CD4-positive, alpha-beta T cell (primary cell): ENCODE measurements at places on chromosomes 1 and 21.
A peak's percentile ranks its signal among the peaks of the same experiment; 100 is the strongest.

- DNase-seq = no peak
Measured at GRCh38 chr1:240484804-240485443, 127.0 kb downstream of the GREM2 start.

DNA sequence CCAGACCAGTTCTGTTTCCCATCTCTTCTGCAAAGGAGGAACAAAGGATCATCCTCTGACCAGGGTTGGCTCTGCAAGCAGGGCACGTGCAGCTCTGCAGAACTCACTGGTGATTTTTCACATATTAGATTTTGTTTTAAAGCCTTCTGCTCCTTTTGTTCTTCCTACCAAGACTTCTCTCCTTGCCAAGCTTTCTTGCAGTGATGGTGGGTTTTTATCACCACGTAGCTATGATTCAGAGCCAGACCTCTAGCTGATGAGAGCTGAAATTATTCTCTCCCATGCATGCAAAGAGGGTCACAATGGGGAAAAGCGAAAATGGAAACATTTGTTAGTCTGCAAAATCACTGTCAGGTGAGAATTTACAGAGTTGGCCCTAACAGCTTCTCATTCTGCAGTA is 225.2 kb downstream of the KCNH1 start:
- no peak for DNase-seq

DNA sequence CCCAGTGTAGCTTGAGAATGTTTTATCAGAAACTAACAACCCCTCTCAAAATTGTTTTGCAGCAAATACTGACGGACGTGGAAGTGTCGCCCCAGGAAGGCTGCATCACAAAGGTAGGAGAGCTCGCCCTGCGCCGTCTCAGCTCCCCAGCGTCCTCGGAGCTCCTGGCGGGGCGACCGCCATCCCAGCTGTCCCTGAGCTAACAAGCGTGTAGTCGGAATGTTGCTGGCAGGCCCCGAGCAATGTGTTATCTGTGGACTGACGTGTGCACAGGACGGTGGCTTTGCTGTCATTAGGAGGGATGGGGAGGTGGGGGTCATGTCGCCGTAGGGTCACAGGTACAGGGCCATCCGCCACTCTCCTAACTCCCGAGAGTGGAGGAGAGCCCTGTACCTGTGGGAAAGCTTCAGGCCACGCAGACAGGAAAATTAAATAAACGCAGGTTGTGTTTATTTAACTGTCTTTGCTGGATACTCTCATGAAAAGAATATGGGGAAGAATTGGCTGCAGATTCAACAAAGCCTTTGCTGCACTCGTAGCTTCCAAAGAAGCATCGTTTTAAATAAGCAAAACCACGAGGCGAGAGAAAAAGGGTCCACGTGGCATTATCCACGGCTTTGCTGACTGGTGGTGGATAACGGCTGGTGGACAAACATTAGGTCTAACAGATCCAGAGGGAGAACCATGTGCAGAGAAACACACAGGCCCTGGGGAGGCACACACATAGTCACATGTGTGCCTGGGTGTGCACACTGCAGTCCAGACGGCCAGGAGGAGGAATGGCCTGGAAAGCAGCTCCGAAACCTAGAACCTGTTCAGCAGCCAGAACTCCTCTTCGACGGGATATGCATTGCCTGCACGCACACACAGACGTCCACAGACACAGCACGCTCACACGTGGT is 175.3 kb downstream of the PRDM16 start:
- no peak for DNase-seq

- DNase-seq = no peak
Measured at GRCh38 chr1:239383714-239384113, 2.7 kb upstream of the CHRM3 start.

- no peak for DNase-seq
Measured at GRCh38 chr1:247294282-247294681, 37.4 kb downstream of the ZNF496 start.

- DNase-seq = no peak
Measured at GRCh38 chr1:43968348-43968948, 1.4 kb upstream of the DPH2 start.

- DNase-seq = no peak
Measured at GRCh38 chr1:244749230-244750016, 86.0 kb upstream of the COX20 start.

- no peak for DNase-seq
Measured at GRCh38 chr1:221759436-221759835, 17.5 kb upstream of the DUSP10 start.

DNA sequence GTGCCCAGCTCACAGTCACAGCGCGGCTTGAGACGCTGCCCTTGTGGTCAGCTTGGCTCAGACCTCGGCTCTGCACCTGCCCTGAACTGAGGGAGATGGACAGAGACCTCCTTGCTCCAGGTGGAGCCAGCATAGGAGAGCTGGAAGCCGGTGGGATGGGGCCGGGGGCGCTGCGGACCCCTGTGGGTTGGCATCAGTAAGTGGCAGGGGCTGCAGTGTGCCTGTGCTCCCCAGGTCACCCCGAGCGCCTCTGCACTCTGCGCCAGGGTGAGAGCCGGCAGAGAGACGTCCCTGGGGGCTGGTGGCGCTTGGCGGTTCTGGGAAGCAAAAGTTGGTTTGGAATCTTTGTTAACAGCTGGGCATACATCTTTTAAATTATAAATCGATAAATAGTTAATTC is 105.6 kb upstream of the TTC34 start:
- no peak for DNase-seq

GRCh38 chr1:52323731-52324130 is 42.3 kb downstream of the CC2D1B start:
- no peak for DNase-seq

- no peak for DNase-seq
Measured at GRCh38 chr1:65264197-65264929, 45.0 kb upstream of the DNAJC6 start.

DNA sequence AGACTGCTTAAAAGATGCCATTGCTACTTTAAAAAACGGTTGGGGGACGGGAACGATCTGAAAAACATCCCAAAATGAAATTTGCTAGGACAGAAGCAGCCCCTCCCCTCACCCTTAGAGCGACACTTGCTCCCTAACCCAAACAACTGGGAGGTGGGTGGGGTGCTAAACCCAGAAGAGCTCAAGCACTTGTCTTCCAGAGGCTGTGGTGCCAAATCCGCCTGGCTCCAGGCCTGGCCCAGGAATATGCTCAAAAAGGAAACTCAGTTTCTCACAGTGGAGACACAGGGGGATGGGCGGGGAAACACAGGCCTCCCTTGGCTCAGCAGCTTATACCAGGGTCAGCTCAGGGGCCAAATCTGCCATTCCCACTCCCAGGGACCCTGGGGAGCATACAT is 644 bp upstream of the PBXIP1 start:
- DNase-seq = no peak

GRCh38 chr1:69824932-69825331 is 257.2 kb downstream of the LRRC7 start:
- no peak for DNase-seq

- DNase-seq = no peak
Measured at GRCh38 chr1:188489336-188490112, 1660.8 kb downstream of the PLA2G4A start.

DNA sequence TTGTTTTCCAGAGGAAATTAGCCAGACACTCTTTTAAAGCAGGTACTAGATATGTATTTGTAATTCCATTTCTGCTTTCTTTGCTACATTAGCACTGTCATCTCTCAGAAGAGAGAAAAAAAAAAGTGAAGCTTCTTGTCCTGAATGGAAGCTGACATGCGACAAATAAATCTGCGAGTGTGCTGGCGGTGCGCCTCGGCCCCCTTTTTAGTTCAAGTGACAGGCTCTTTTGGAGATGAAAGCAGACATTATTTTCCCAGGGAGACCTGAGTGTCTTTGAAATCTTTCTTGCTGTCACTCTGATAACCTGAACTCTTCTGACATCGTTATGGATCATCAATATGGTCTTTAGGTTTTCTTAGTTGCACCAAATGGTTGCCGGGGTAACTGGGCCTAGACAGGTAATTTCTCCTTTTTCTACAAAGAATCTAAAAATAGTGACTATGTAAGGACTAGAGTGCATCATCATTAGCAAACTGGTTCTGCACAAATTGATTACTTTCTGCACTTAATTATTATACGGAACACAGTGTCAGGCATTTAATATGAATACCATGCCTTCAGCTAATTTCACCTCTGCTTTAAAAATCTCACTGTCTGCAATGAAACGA is 478.6 kb downstream of the PCP4 start:
- DNase-seq = no peak

GRCh38 chr1:162893612-162893908 is 32.6 kb upstream of the CCDC190 start:
- no peak for DNase-seq

GRCh38 chr1:175095978-175096607 is 28.5 kb downstream of the TNN start:
- DNase-seq = no peak

DNA sequence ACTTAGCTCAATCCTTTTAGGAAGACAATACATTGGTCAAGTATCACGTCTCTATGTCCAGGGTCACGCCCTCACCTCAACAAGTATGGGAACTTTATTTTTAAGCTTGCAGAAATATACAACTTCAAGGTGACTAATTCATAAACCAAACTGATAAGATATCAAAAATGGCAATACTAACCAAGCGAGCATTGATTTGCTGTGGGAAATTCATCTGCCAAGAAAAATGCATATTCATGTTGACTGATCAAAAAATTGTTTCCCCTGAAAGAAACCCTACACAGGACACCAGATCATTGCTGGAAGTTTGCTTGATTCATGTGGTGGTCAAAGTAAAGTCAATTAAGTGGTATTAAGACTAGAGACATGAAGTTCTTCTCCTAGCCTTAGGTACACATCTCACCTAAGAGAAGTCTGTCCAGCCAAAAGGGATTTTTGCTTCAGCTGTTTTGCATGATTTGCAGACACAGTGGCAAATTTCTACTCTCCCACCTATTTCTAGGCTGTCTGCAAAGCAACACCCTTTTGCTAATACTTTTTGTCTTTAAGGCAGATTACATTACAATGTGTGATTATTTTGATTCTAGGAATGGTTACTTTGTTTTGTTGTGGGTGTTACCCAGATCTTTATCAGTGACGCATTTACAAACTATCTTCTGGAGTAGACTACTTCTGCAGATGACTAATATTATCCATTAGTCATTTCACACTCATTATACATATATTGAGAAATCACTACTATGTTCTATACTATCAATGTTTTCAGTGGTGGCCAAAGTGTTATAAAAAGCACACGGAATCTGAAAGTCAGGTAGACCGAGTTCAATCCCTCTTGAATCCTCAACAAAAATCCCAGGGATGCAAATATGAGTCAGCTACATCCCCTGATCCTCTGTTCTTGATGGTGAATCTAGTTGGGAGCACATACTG is 12.4 kb downstream of the SAMSN1 start:
- DNase-seq = peak; percentile 82

- no peak for DNase-seq
Measured at GRCh38 chr1:156524481-156524869, 23.9 kb upstream of the MEF2D start.

GRCh38 chr1:113701429-113701828 is 57.9 kb downstream of the PHTF1 start:
- DNase-seq = peak; percentile 20

GRCh38 chr1:182368903-182369302 is 22.7 kb downstream of the GLUL start:
- DNase-seq = no peak

DNA sequence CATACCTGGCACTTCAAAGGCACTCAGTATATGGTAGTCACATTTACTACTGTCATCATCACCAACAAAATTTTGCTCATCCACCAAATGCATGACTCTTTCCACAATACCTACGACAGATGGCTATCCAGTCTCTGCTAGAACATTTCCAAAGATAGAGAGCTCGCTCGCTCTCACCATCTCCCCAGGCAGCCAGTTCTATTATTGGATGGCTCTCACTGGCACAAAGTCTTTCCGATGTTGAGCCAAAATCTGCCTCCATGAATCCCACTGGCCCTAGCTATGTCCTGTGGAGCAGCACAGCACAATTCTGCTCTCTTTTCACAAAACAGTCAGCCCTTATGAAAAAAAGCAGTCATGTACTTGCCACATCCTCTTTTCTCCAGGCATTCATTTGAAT is 102.1 kb downstream of the DAB1 start:
- no peak for DNase-seq

DNA sequence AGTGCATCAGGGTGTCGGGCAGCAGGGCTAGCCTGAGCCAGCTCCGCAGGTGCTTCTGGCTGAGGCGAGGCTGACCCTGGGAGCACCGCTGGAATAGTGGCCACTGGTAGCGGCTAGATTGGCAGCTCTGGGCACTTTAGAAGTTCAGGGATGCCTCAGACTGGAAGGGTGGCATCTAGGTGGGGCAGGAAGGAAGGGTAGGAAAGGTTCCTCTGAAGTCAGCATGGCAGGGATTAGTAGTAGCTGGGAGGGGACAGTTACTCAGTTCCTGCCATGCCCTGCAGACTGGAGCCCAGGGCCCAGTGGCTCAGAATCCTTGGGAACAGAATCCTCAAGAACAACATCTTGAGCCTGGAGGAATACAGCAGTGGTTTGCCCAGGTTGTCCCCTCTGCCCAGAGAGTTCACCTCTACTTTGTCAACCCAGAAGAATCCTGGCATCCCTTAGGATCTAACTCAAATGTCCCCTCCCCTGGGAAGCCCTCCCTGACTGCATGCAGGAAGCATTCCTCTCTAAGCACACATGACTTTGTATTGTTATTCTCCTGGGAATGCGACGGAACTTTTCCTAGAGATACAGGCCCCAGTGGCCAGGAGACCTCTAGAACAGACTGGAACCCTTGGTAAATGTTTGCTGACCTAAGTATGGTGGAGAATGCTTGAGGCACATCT is 39.5 kb upstream of the BCAR3 start:
- DNase-seq = no peak

- no peak for DNase-seq
Measured at GRCh38 chr21:16169102-16169511, 439.3 kb downstream of the USP25 start.

GRCh38 chr1:216464489-216464888 is 41.2 kb upstream of the USH2A start:
- no peak for DNase-seq

DNA sequence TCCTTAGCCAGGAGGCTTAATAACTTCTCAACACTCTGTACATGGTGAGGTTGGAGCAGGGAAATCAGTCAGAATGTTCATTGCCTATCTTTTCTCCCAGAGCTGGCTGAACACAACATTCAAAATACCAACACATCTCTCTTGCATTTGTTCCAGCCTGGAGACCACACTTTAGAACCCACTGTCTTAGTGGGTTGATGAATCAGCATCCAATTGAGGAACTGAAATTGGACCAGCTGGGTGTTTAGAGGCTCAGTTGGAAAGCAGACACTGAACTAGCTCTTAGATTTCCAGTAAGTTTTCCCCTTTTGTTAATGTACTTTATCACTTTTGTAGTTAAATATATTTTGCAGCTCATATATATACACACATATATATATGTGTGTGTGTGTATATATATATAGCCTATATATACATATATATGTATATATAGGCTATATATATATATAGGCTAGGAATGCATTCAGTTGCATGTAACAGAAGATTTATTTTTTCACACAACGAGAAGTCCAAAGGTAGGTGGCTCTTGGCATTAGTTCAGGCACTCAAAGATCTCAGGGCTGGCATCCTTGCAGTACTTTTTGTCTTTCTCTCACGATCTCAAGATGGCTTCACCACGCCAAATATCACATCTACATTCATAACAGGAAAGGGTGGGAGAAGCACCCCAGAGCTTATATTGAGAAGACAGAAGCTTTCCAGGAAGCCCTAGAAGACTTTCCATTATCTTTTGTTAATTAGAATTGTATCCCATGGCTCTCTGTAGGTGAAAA is 35.0 kb upstream of the HUNK start:
- peak; percentile 25 for DNase-seq

- no peak for DNase-seq
Measured at GRCh38 chr1:52686830-52687229, 11.3 kb downstream of the COA7 start.

GRCh38 chr1:86507935-86508582 is 38.8 kb upstream of the CLCA4 start:
- no peak for DNase-seq

- no peak for DNase-seq
Measured at GRCh38 chr1:210124736-210125135, 107.9 kb upstream of the SERTAD4 start.
